ENCODE measurements at places on chromosomes 12 and 14.

DNA sequence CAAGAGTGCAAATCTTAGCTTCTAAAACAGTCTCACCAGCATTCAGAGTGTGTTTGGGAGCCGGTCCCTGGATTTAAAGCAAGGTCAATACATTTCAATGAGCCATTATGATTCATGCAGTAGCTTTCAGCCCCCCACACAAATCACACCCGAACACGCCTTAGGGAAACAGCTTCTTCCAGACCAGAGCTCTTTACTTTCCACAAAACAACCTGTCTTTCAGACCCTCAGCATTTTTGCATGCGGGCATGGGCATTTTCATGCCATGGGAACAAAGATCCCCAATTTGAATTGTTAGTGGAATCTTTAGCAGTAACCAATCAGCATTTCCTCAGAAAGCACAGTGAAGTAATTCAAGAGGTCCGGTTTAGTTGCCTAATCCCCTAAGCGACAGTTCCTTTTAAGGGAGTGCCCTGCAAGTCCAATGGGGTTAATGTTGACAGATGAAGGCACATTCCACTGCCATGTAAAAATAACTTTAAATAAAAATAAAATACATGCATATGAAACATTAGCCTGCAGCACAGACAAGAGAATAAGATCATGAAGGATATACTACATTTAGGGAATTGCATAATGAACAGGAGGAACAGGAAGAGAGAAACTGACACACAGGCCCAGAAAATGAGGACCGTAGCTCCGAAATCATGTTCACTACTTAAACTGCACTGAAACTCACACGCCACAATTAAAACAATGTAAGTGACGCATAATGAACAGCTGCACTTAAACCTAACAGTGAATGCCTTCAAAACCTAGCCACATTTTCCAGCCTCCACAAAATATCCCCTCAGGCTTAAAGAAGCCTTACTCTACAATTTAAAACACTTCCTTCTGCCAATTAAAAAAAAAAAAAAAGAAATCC lies 4.0 kb downstream of the VPS37B start:
- DNase-seq, result no peak

GRCh38 chr12:32419520-32419960 lies 20.2 kb downstream of the FGD4 start:
- peak; percentile 51 for DNase-seq

GRCh38 chr12:58670623-58671022 lies 249.7 kb downstream of the LRIG3 start:
- no peak for DNase-seq

DNA sequence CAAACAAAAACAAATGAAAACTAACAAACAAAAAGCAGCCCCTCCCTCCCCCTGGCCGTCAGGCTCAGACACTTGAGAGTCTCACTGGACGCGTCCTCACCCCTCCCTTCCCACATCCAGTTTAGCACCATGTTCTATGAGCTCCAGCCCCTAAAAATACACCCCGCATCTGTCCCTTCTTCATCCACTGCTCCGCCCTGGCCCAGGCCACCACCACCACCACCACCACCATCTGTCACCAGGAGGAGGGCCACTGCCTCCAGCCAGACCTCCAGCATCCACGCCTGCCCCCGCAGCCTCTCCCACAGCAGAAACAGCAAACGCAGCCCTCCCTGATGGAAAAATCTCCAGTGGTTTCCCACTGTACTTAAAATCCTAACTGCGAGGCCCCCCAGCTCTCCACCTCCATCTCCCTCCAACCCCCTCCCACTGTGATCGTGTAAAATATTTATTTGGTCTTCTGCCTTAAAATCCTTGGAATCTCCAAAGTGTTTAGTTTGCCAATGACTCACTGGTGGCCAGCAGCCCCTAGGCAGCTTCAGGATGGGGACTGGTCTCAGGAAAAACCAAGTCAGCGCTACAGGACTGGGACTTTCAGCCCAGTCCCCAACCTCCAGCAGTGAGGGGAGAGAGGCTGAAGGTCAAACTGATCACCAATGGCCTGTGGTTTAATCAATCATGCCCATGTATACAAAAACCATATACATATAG lies 95.1 kb downstream of the SCARB1 start:
- DNase-seq, result no peak

DNA sequence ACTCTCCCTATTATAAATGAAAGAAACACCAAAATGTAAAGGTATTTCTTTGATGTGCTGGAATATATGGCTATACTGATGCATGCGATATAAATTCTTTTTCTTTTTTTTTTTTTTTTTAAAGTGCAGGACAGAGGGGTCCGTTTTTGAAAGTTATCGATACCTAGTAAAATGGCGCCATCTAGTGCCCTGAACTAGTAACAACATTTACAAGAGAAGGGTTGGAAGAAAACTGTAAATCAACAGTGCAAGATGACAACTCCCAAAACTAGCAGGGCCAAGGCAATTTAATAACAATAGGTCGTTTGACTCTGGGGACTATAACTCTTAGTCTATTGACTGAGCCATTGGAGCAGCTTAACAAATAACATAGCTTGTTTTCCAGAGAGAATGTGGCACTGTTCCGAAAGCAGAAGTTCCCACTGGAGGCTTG lies 137.7 kb downstream of the SPTSSA start:
- peak; percentile 14 for DNase-seq

GRCh38 chr14:89325299-89325883 lies 91.6 kb downstream of the FOXN3 start:
- DNase-seq, result no peak

DNA sequence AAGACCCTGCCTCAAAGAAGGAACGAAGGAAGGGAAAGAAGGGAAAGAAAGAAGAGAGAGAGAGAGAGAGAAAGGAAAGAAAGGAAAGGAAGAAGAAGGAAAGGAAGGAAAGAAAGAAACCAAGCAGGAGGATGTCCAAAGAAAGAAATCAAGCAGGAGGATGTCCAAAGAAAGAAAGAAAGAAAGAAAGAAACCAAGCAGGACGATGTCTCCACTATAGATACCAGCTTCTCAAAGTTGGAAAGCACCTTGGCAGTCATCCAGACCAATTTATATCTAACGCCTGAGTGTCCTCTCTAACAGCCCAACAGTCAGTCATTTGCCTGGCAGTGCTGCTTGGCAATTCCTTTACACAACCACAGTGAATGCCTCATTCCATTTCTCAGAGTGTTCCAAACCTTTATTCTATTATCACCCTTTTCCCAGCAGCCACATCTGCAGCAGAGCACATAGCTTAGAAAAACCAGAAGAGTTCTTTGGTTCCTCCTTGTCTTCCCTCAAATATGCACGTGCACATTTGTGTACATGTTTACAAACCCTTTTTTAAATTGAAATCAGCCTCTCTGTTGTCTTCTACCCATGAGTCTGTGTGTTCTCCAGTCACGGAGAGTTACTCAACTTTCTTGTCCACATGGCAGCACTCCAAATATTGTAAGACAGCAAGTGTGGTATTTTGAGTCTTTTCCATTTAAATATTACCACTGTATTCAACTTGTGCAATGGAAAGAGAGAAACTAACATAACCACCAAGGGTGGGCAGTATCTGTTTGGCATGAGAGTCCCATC lies 138.4 kb downstream of the STXBP6 start:
- no peak for DNase-seq

GRCh38 chr12:117042862-117043261 lies 56.4 kb downstream of the TESC start:
- DNase-seq, result no peak

- DNase-seq, result no peak
Measured at GRCh38 chr12:24095245-24095644, 145.8 kb upstream of the SOX5 start.

- no peak for DNase-seq
Measured at GRCh38 chr14:91350813-91351511, 66.7 kb downstream of the CCDC88C start.

GRCh38 chr12:113914176-113914575 lies 51.9 kb downstream of the RBM19 start:
- no peak for DNase-seq

GRCh38 chr12:39605501-39605900 lies 14.1 kb downstream of the ABCD2 start:
- DNase-seq, result peak; percentile 27

GRCh38 chr12:50647031-50647430 lies 116.9 kb upstream of the ATF1 start:
- no peak for DNase-seq

DNA sequence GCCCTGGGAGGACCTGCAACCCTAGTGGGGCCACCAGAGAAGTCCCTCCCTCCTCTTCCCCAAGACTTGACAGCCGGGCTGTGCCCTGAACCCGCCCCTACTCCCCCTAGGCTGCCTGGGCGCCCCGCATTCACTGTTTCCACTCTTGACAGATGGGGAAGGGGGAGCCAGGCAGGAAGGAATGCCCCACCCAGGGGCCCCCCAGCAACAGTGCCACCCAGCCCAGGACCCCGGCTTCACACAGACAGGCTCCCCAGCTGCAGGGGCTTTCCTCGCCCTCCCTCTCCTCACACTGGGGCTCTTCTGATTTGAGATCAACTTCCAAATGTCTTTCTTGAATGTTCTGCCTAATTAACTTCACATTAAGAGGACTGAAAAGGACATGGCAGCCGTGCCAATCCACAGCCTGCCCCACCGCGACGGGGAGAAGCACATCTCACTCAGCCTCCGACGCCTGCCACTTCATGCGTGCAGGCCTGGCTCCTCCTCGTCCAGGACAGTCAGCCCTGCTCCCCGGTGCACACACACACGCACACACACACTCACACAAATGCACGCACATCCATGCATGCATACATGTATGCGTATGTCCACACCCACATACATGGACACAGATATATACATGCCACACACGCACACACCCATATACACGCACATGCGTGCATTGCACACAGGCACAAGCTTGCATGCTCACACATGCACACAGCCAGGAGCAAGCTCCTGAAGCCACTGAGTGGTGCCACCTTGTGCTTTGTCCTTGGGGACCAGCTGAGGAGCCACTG lies 19.6 kb upstream of the C14orf180 start:
- peak; percentile 65 for DNase-seq

DNA sequence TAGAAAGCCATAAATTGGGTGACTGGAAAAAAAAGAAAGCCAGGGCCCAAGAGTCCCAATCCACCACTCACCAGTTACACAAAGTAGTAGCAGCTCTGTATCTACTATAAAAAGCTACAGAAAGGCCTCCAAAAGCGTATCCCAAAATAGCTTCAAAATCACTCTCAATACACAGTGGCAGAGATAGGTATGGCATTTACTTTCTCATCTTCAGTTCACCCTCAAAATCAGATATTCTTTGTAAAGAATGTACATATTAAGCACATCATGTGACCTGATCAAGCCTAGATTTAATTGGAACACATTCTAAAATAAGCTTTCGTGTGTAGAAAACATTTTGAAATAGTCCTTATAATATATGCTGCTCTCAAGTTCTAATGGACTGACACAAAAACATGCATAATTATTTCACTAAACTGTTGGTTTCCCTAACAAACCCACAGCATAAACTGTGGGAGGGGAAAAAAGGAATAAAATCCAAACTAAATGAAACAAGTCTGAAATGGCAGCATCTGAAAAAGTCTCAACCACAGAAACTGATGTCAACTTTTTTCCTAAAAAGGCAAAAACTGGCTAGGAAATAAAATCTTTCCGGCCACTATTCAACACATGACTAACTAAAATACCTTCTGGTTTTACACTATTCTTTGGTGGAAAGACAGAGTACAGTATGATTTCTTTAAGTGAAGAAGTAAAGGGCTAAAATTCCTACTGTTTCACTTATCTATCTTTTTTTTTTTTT lies 25.9 kb downstream of the UBE2N start:
- DNase-seq, result no peak

DNA sequence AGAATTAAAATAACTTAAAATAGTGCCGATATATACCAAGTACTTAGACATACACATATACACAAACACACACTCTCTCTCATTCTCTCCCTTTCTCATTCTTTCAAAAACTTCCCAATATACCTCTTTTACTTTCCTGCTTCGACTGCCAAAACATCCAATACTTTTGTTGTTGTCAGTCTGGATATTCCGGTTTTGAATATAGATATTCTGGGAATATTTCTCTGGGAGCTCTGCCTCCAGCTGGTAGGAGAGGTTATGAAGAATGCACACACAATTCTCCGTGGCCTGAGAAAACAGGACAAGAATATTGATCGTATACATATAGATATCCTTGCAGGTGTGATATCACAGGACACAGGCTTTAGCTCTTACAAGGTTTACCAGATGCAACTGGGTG lies 66.6 kb upstream of the YARS2 start:
- DNase-seq, result no peak

DNA sequence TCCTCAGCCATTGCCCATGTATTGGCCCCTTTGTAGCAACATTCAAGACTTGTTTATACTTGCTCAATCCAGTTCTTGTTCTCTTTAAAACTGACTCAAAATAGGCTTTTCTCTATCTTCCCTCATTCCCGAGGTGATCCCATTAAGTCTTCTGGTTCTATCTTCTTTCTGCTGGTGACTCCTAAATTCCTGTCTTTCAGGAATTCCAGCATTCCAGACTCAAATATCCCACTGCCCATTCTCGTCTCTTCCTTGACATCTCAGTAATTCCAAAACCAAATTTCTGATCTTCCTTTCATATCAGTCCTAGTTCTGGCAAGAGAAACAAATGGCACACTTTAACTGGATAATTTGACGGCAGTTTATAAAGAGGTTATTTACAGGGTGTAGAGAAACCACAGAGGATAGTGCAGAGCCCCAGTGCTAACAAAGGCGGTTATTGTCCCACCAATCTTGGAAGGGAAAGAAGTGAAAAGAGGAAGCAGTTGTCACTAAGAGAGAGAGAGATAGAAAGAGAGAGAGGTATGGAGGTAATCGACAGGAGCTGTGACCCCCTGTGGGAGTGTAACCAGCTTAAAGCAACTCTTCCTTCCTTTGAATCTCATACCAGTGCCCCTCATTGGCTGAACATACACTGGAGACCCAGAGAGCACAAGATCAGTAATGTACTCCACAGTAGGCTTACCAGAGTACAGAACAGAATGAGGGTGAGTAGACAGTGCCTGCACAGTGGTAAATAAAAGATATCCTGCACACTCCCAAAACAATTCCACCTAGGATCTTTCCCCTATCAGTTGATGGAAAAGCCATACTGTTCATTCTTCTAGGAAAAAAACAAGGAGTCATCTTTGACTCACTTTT lies 177.6 kb upstream of the LMNTD1 start:
- no peak for DNase-seq

- no peak for DNase-seq
Measured at GRCh38 chr12:19388131-19388549, 51.2 kb upstream of the AEBP2 start.

GRCh38 chr14:103103461-103104388 lies 9.2 kb downstream of the EXOC3L4 start:
- DNase-seq, result peak; percentile 58

All from NCI-H446 (cell line).